ENCODE measurements at places on chromosomes 3 and 15.
A peak's percentile ranks its signal among the peaks of the same experiment; 100 is the strongest.

GRCh38 chr15:58545307-58546065 is 113.7 kb downstream of the LIPC start:
- no peak for DNase-seq

GRCh38 chr3:133734305-133734704 is 11.9 kb upstream of the TF start:
- no peak for DNase-seq

DNA sequence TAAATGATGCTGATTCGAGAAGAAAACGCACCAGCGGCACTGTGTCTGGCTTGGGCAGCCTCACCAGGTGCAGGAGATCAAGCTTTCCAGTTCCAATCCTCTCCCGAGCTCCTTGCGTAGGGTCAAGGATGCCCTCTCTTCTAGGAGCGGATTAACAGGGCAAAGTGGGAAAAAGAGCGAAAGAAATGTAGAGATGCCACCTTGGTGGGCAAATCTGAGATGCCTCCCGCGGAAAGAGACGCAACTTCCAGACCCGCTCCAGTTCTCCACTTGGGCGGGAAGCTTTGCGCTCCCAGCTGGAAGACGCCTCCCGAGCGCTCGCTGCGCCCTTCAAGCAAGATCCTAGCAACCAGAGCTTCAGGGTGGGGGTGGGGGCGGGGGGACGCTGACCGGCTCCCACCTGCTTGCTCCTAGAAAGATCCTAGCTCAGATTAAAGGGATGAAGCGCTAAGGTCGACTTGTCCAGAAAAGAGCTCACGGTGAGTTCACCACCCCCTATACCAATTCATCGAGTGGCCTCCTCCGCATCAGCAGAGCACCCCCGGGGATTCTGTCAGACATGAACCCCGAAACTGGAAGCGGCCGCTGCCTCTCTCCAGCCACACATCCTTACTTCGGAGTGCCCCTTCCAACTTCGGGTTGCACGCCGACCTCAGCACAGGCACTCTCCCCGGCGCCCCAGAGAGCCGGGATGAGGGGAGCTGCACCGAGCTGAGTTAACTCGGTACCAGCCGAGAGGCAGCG is 769 bp downstream of the TAFA4 start:
- no peak for DNase-seq

GRCh38 chr3:9994086-9994844 is 7.6 kb upstream of the EMC3 start:
- no peak for DNase-seq

DNA sequence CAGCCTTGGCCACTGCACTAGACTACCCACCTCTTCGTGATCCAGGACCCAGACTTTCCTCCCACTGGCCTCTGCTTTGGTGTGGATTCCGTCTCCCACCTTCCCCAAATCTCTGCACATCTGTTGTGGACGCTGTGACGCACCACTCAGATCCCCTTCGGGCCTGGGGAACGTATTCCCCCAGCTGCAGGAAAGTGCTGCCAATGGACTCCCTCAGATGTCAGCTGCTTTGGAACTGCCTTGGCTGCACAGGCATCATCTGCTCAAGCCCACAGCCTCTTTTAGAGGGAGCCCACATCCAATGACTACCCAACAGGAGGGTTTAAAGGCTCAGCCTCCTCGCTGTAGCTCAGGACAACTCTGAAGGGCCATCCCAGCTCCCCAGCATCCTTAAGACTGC is 134.2 kb upstream of the RAD18 start:
- DNase-seq: no peak

DNA sequence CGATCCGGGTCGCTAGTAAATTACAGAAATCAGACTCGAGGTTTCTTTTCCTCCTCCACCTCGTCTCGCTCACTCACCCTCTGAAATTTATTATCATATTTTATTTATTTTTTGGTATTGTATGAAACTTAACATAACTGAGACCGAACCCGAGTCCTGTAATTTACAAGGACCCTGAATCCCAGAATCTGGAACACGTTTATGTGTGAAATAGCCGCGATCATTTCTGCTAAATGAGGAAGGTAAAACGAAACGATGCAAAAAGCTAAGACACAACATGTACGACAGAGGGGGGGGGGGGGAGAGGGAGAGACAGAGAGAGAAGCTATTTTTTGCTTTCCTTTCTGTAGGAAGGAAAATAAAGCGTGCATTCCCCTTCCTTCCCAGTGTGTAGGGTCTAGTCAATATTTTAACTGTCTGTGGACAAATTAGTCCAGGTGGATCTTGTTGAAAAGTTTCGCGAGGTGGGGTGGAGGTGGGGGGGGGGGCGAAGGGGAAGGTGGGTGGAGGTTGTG is 1.6 kb downstream of the BBX start:
- DNase-seq: no peak

- DNase-seq: no peak
Observed at GRCh38 chr3:123788710-123789109, 95.4 kb downstream of the MYLK start.

DNA sequence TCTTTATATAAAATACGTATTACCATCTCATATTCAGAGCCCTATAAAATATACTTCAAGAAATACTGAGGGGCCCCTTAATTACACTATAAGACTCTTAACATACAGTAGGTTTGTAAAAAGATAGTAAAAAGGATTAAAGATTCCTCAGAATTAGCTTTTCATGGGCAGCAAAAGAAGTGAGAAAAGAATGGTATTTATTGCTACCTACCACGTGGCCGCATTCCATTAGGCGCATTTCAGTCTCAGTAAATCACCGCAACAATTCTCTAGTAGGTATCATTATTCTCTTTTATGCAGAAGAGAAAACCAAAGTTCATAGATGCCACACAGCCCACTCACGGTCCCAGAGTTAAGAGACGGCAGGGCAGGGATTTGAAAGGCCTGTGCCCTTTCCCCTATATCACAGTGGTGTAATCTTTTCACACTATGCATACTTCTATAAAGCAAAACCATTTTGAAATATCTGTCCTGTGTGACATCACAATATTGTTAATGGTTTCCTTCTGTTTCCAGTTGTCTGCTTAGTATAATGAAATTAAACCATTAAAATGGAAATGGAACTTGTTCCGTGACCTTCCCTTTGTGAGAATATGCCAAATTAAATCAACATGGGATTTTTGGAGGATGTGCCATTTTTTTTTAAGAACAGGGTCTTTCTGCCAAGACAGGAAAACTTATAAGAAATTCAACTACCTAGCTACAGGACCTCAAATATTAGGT is 1072.2 kb downstream of the FHIT start:
- DNase-seq: no peak

GRCh38 chr3:161414907-161415306 is 43.6 kb upstream of the SPTSSB start:
- no peak for DNase-seq

- DNase-seq: no peak
Observed at GRCh38 chr3:73508330-73508954, 116.3 kb downstream of the PDZRN3 start.

GRCh38 chr3:161339517-161340500 is 31.5 kb downstream of the SPTSSB start:
- no peak for DNase-seq

GRCh38 chr15:87661454-87662355 is 594.8 kb downstream of the NTRK3 start:
- no peak for DNase-seq

DNA sequence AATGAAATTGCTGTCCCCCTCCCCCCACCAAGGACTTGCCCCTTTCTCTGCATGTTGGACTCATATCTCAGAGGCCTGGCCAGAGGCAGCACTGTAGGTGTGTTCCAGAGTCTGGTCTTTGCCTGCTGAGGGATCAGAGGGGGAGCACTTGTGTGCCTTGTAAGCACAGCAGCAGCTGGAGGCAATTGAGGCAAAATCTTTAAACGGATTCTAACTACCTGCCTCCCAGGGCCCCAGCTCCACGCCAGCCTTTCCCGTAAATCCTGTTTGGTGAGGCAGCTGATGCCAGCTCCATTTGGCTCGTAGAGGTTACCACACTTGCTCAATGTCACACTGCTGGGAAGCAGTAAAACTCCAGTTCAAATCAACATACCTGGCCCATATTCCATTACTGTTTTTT is 2.3 kb upstream of the IDH2 start:
- no peak for DNase-seq

- DNase-seq: no peak
Observed at GRCh38 chr15:40309344-40309862, 1.7 kb upstream of the PLCB2 start.

DNA sequence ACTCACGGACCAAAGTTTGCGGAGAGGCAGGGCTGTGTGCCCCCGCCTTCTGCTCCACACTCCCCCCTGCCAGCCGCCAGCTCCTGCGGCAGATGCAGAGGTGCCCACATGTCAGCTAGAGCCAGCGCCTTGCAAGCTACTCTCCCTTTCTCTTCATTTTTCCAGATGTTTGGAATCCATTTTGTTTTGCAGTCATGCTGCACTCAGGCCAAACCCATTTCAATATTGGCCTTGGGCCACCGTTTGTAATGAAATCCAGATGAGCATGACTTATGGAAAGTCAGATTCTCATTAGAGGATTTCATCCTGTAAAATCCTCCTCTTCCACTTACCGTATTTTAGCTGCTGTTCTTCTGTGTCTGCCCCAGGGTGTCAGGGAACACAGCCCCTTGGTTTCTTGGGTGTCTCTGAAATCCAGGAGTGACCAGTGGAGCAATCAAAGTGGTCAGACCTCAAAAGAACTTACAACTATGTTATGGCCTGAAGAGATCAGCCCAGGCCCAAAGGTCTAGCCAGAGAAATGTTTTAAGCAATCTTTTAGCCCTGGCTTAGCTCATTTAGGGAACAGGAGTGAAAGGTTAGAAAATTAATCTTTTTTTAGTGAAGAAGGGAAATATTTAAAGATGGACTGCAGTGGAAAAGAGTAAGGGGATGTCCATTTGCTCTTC is 65.8 kb downstream of the AAGAB start:
- no peak for DNase-seq

DNA sequence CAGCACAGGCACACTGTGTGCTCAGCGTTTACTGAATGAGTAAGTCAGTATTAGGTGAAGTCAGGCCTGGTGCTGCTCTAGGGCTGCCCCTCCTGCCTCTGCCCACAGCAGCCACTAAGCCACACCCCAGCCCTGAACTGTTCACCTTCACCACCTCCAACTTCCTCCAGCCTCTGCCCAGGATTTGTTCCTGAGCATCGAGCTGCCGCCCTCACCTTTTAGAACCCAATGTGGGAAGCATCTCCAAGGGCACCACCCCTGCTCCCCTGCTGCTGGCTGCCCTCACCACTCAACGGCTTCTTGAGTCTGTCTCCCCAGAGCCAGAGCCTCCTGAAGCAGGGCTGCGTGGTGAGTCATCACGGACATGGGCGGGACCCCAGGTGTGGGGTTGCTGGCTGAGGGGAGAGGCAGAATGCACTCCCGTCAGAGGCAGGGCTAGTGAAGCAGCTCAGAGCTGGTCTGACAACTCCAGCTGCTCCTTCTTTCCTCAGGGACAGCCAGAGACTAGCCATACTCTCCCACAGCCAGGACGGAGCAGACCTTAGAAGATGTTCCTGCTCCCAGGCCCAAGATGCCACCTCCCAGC is 5.8 kb downstream of the HYAL2 start:
- DNase-seq: peak; percentile 63

- no peak for DNase-seq
Observed at GRCh38 chr3:130992344-130992743, 34.3 kb downstream of the ASTE1 start.

GRCh38 chr3:7669641-7670040 is 808.7 kb downstream of the GRM7 start:
- DNase-seq: no peak

DNA sequence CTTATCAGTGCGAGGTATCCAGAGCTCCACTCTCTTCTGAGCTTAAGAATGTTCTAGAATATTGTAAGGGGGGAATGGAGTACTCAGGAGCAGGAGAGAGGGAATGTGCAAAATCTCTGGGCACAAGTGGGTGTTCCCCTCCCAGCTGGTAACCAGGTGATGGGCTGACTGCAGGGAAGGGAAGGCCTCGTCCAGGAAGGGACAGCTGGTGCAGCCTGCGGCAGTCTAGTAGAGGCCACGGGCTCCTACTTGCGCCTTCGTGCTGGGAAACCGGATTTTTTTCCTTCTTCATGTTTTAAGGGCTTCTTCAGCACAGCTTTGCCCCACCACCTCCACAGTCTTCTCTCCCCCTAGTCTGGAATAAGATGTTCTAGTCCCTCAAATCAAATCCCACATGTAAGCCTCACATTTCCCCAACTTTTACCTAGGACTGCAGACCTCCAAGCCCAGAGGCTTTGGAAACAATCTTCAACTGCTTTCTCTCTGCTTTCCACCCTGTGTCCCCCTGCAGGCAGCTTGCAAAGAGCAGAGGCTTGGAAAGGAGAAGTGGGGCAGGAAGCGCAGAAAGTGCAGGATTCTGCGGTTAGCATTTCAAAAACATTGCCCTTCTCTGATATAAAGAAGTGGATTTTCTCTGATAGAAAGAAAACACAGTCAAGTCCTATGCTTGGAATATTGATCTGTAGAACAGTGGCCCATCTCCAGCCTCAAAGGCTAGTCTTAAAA is 11.9 kb upstream of the CGNL1 start:
- no peak for DNase-seq

GRCh38 chr3:108098003-108098370 is 7.2 kb upstream of the CD47 start:
- no peak for DNase-seq

DNA sequence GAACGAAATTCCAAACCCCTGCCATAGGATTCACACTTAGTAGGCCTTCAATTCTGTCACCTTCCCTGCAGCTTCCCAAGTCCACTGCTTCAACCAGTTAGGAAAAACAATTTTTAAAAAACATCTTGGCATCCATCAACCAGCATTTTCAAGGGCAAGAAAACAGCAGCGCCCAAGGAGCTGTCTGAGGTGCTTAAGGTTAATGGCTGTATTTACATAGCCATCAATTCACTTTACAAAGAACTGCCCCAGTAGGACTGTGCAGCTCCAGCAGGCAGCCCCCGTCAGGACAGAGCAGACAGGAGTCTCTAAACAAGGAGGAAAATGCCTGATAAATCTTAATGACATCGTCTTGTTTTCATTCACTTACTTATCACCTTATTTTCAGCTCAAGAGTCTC is 13.3 kb downstream of the TAFA4 start:
- DNase-seq: no peak

- DNase-seq: no peak
Observed at GRCh38 chr3:69871251-69871650, 128.3 kb upstream of the SAMMSON start.

GRCh38 chr3:185605566-185605965 is 19.5 kb downstream of the SENP2 start:
- DNase-seq: no peak

DNA sequence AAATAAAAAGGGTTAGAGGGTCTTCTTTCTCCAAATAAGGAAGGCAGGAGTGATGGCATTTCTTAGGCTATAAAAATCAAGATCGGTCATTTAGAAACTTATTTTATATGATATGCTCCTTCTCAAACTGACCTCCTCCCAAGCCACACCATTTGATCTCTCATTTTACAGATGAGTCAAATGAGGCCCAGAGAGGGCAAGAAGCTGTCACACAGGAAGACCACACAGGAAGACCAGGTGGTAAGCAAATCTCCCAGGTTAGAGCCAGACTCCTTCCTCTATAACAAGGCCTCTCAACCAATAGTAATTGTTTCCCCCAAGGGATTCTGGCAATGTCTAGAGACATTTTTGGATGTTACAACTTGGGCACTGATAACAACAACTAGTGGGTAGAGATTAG is 13.8 kb downstream of the TLE3 start:
- DNase-seq: no peak

- DNase-seq: no peak
Observed at GRCh38 chr15:64562003-64562640, 101.7 kb downstream of the ZNF609 start.

GRCh38 chr3:149509526-149509925 is 35.0 kb downstream of the TM4SF4 start:
- no peak for DNase-seq

Measured in stimulated activated CD8-positive, alpha-beta memory T cell treated with anti-CD3 and anti-CD28 coated beads, Interleukin-4, amount 100 ng/mL, for 4 hours (primary cell).